ENCODE measurements at places on chromosomes 2 and 18.
A peak's percentile ranks its signal among the peaks of the same experiment; 100 is the strongest.

DNA sequence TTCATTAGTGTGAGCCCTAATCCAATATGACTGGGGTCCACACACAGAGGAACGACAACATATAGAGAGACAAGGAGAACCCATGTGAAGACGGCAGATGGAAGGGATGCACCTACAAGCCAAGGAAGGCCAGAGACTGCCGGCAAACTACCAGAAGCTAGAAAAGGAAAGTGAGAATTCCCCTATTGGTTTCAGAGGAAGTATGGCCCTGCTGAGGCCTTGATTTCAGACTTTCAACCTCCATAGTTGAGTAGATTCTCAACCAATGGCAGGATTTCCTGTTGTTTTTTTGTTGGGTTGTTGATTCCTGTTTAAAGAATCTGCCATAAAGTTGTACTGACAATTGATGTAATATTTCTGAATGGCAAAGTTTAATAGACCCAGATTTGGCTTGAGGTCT lies 241.5 kb downstream of the SATB2 start:
- no peak for DNase-seq

DNA sequence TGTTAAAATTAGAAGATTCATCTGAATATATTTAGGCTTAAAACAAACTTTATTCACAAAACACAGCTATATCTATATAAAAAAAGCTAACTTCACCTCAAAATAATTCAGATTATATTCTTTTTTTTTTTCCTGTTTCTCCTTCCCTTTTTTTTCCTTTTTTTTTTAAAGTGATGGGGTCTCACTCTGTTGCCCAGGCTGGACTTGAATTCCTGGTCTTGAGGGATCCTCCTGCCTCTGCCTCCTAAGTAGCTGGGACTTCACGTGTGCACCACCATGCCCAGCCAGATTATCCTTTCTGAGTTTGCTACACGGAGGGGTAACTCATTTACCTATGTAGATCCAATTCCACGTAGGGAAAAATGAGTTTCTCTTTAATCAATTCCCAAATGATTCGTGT lies 3.8 kb downstream of the IDH1 start:
- DNase-seq = no peak

- DNase-seq = no peak
Observed at GRCh38 chr18:2840521-2840920, 6.3 kb upstream of the EMILIN2 start.

DNA sequence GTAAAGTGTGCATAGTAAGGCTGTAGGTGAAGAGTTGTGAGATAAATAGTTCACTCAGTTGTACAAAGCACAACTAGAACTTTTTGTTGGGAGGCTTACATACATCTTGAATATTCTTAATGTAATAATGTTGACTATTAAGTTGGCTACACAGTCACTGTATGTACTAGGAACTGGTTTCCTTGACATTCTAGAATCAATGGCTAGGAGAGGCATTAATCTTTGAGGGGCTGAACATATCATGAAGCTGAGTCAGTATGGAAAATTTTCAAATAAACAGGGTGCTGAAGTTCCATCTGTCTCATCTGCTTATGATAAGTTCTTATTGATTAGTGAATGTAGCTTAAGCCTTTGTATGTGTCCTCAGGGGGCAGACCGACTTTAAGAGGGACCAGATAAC lies 23.4 kb downstream of the METTL21A start:
- DNase-seq = no peak

DNA sequence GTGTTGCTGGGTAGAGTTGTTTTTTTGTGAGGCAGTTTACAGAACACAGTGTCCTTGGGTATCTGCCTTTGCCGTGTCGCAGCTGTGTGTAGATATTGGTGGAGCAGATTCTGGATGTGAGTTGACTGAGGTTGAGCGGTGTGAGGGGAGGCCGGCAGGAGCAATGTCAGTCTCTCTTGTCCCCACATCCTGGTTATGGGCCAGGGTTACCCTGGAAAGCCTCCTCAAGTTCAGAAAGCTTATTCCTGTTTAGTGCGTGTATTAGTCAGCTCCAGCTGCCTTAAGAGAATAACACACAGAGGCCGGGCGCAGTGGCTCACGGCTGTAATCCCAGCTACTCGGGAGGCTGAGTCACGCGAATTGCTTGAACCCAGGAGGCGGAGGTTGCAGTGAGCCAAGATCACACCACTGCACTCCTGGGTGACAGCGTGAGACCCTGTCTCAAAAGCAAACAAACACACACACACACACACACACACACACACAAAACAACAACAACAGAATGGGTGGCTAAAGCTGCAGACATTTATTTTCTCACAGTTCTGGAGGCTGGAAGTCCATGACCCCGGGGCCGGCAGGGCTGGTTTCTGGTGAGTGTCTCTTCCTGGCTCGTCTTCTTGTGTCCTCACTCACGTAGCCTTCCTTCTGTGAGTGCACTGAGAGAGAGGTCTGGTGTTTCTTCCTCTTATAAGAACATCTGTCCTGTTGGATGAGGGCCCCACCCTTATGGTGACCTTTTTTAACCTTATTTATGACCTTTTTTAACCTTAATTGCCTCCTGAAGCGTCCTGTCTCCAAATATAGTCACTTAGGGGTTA lies 5.1 kb downstream of the NCK2 start:
- no peak for DNase-seq

GRCh38 chr2:69103419-69103818 lies 90.4 kb downstream of the ANTXR1 start:
- no peak for DNase-seq

DNA sequence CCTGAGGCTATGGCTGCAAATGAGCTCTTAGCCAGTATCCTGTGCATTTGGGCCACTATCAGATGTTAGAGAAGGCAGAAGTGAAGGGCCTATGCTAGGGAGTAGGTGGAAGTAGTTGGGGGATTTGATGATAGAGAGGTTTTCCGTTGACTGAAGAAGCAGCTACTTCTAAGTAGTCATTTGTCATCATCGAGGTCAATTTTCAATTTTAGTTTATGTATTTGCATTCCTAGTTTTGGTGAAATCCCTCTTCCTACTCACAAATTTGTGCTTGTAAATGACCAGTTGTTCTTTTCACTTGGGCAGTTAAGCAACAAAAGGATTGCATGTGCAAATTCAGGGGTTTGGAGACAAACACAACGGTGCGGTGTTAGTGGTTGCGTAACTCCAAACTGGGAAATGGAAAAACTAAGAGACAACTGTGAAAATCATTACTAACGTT lies 48.5 kb upstream of the PELI1 start:
- DNase-seq = no peak

GRCh38 chr2:191892391-191892790 lies 45.5 kb upstream of the CAVIN2 start:
- DNase-seq = no peak

- DNase-seq = peak; percentile 35
Observed at GRCh38 chr2:143177096-143177786, 48.0 kb downstream of the ARHGAP15 start.

DNA sequence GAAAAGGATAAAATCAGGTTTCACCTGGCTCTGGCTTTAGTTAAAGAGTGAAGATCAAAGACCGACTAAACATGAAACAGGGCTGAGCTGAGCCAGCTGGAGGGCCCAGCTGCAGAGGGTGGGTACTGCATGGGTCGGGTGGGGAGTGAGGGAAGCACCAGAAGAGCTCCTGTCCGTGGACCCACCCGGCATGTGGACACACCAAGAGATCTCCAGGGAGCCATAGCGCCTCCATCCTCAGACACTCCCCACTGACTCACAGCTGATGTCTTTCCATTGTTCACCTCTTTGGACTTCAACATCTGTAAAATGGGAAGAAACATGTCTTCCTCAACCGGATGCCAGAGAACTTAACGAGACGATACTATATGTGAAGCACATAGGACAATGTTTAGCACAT lies 178.3 kb upstream of the KLHL29 start:
- no peak for DNase-seq

DNA sequence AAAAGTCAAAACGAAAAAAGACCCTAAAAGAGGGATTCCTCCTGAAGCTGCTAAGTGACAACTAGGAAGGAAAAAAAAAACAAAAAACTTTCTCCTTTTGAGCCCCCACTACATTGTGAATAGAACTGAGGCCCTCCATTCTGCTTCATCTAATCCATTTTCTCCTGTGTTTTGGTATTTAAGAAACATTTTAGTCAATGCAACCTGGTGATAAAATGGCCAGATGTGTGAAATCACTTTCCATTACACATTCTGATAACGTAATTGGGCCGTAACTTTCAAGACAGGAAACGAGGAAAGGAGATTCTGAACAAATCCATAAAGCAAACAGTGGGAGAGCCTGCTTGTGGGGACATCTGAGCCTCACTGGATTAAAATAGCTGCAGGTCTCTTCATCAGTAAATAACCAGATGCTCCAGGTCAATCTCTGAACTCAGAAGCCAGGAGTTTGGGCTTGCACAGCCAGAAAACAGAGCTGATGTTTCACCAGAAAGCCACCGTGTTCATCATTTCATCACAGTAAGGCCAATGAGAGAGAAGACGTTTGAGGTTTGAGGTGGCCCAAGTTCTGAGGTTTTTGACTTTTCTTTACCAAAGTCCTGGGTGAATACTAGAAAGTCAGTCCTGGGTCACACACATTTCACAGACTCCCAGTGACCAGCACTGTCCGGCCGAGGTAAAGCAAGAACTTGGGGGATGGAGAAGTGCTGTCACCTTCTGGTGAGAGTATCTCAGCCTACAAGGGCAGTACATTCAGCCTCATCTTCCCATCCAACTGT lies 47.8 kb downstream of the TGFA start:
- no peak for DNase-seq

DNA sequence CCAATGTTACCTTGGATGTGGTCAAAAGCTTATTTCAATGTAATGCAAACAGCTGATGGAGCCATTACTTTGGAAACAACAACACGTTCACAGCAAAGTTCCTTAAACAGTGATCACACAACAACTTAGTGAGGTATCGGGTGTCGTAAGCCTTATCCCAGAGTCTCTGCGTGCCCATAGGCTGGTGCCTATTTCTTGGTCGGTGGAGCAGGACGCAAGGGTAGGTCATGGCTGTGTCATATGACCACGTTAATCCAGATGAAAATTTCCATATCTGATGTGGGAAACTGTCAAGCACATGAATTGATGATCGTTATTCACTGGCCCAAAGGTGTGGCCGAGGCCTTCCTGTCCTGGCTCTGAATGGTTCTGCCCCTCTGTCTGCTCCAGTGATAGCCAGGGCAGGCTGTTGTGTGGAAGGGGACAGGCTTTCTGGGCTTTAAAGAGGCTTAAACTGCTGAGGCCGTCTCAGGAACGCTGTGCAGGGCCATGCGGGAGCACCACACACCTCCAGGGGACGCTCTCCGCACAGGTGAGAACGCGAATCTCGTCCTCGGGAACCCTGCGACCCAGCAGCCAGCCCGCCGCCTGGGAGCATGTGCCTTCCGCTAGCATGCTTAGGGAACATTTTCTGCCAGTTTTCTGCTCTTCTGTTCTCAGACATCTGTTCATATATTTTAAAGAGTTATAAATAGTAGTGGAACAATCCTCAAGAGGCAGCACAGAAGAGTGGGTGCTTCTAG lies 90.6 kb downstream of the KCTD1 start:
- no peak for DNase-seq

GRCh38 chr18:69874058-69874457 lies 73.6 kb downstream of the CD226 start:
- DNase-seq = no peak

GRCh38 chr2:183078464-183079138 lies at the start of gene DUSP19:
TSS of gene DUSP19 (plus strand) at chr2:183078747. CDS start at chr2:183078934, 187 bp downstream.
- peak; percentile 79 for DNase-seq

GRCh38 chr2:21396252-21396651 lies 272.5 kb downstream of the TDRD15 start:
- no peak for DNase-seq

GRCh38 chr18:48887294-48887904 lies 63.4 kb downstream of the SMAD7 start:
- no peak for DNase-seq

DNA sequence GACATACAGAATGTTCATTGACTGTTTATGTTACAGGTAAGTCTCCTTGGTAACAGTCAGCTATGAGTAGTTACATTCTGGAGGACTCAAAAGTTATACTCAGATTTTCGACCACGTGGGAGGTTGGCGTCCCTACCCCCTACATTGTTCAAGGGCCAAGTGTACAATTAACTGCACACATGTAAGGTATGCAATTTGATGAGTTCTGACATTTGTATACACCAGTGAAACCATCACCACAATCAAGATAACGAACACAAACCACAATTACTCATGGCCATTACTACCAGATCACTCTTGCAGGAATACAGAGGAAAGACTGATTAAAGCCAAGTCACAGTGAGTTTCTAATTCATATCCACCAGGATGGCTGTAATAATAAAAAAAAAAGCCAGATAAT lies 39.6 kb upstream of the LDLRAD4 start:
- no peak for DNase-seq

- no peak for DNase-seq
Observed at GRCh38 chr2:176388861-176389260, 119.6 kb downstream of the MTX2 start.

GRCh38 chr2:133166031-133166430 lies 402.2 kb downstream of the NCKAP5 start:
- no peak for DNase-seq

DNA sequence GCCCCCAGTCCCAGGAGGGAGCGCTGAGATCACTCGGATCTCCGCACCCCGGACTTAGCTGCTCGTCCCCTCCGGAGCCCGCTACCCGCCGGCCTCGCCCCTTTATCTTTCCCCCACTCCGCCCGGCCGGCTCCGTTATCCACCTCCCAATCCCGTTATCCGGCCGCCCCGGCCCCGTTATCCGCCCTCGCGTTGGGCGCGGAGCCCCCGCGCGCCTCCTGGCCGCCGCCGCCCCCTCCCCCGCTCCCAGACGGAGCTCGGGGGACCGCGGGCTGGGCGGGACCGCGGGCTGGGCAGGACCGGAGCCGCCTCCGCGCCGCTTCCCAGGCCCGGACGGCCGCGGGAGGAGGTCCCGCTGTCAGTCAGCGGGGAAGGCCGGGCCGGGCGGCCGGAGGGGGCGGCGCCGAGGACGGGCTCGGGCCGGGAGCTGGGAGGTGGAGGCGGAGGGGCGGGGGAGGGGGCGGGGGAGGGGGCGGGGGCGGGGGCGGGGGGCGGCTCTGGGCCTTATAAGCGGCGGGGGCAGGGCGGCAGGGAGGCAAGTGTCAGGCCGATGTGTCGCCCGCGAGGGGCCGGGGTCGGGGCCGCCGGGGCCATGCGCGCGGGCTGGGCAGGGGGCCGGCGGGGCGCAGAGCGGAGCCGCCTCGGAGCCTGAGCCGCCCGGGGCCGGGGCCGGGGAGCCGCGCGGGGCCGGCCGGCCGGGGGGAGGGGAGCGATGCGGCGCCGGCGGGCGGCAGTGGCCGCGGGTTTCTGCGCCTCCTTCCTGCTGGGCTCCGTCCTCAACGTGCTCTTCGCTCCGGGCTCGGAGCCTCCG lies at the start of gene PKDCC:
Gene PKDCC, plus strand, starts transcription at position 534 of the 811 bp plus-strand sequence. Its CDS starts 179 bp downstream, at position 713.
- peak; percentile 89 for DNase-seq

DNA sequence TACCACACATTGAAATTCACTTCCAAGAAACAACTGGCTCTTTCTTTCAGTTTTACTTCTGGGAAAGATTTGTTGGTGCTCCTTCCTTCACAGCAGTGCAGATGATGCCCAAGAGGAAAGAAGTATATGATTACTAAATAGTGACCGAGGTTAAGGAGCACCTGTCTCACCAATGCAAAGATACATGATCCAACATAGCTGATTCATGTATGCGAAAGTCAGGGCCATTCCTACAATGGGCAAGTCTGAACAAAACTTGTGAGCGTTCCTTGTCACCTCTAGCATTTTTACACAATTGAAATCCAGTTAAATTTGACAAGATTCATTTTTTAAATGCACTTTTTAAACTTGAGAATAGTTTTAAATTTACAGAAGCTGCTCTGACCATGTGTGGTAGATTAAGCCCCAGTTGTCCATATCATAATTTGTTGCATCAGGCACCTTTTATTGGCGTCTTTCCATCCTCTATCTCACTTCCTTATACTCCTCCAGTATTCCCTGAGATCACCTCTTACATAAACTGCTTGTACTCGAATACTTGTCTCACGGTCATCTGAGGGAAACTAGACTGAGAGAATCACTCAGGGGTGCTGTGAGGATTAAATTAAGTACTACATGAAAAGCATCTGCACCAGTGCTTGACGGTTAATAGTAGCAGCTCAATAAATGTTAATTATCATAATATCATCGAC lies 438.8 kb upstream of the CDH20 start:
- no peak for DNase-seq
